ENCODE measurements at places on chromosomes 6 and 20.
A peak's percentile ranks its signal among the peaks of the same experiment; 100 is the strongest.

GRCh38 chr6:42393339-42393738, 58.4 kb downstream of the TRERF1 start:
- DNase-seq: no peak

- DNase-seq: no peak
Observed at GRCh38 chr6:36219081-36219480, 22.5 kb downstream of the BRPF3 start.

GRCh38 chr20:53550280-53551187, 43.1 kb downstream of the ZNF217 start:
- DNase-seq: no peak

GRCh38 chr6:85600713-85601313, 7.2 kb upstream of the SNX14 start:
- DNase-seq: no peak

DNA sequence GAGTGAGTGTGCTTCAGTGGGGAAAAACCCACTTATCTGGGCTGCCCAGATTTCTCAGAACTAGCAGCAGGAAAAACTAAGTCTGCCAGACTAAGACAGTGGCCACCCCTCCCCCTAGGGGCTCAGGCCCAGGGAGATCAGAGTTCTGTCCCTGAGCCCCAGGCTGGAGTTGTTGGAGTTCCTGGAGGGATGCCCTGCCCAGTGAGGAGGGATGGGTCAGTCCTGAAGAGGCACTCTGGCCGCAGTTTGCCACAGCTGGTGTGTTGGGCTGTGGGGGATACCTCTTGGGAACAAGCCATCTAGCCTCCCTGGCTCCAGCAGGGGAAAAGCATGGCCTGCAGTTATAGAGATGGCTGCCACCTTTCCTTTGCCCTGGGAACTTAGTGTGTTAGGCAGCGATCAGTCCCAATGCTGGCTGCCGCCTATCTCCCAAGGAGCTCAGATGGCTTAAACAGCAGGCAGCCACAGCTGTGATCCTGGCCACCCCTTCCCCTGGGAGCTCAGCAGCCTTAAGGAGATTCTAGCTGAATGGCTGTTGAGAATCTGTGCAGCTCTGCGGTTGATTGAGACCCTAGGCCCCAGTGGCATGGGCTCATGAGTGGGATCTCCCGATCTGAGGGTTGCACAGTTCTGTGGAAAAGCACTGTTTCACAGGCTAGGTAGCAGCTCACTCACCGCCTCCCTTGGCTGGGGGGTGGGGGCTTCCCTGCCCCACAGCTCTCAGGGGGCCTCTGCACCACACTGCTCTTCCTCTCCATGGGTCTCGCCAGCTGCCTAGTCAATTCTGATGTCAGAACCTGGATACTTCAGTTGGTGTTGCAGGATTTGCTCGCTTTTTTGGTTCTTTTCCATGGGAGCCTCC, 13.2 kb downstream of the SIRPG start:
- no peak for DNase-seq

DNA sequence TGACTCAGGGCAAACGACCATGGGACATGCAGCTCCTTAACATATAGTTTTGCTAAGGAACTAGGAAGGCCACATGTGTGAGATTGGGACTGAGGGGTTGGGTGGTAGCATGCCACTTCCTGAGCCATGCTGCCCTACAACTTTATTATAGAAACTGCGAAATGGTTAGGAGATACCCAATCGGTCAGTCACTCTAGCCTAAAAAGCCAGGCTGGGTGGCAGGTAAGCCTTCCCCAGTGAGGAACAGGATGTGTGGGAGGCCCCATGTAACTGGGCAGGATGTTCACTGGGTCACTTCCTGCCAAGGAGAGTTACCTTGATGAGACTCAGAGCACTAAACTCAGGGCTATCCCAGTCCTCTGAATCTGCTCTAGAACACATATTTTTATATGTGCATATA, 123.5 kb downstream of the MAP3K7 start:
- DNase-seq: peak; percentile 60

GRCh38 chr6:106637717-106638341, 8.5 kb downstream of the QRSL1 start:
- no peak for DNase-seq

- no peak for DNase-seq
Observed at GRCh38 chr6:103177791-103178190, 1681.9 kb downstream of the HACE1 start.

DNA sequence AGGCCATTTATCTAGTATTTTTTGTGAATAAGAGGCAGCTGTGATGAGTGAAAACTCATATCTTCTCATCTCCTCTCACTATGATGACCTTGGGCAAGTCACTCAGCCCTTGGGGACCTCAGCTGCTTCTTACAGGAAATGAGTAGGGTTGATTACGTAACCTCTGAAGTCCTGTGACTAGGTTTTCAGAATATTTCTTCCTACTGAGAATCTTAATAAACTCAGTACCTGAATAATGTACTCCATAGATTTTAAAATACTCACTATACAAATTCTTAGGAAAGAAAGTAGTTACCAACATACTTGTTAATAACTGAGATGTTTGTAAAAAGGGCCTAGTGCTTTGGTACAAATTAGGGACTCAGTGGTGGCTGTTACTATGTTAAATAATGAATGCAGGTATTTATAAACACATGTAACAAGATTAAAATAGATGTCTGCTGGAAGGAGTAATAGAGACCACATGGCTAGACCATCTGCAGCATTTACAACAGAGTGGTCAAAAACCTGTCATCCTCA, 60.9 kb downstream of the RPRD1B start:
- DNase-seq: peak; percentile 40

- DNase-seq: no peak
Observed at GRCh38 chr6:66508433-66508832, 801.4 kb upstream of the EYS start.

- DNase-seq: no peak
Observed at GRCh38 chr6:154380741-154381140, 24.1 kb upstream of the IPCEF1 start.

DNA sequence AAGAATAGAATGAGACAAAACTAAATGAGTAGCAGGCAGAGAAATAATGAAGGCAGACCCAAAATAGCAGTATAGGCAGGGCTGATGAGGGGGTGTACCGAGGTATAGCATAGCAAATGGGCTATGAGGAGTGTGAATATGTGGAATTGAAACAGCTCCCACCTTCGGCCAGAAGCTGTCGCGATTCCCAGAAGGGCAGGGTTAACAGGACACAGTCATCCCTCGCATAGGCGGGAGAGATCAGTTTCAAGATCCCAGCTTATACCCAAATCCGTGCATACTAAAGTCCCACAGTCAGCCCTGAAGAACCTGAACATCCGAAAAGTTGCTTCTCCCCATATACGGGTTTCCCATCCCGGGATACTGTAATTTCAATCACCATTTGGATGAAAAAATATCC, 82.7 kb downstream of the PTPRK start:
- DNase-seq: no peak

DNA sequence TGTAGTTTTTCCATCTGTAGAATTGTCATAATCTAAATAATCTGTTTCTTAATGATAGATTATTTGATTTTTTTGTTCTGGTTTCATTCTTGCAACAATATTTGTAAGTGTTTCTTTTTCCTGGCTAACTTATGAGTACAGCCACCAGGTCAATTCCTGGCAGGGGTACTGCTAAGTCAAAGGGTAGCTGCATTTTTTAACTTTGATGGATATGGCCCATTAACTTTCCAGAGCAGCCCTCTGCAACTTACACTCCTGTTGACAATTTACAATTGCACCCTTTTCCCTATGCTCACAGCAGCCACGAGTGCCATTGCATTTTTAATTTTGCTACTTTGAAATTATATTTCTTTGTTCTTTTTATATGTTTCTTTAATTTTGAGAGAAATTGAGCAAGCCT, 209.3 kb upstream of the CST7 start:
- no peak for DNase-seq

GRCh38 chr6:167849846-167850459, 23.2 kb downstream of the AFDN start:
- DNase-seq: no peak

DNA sequence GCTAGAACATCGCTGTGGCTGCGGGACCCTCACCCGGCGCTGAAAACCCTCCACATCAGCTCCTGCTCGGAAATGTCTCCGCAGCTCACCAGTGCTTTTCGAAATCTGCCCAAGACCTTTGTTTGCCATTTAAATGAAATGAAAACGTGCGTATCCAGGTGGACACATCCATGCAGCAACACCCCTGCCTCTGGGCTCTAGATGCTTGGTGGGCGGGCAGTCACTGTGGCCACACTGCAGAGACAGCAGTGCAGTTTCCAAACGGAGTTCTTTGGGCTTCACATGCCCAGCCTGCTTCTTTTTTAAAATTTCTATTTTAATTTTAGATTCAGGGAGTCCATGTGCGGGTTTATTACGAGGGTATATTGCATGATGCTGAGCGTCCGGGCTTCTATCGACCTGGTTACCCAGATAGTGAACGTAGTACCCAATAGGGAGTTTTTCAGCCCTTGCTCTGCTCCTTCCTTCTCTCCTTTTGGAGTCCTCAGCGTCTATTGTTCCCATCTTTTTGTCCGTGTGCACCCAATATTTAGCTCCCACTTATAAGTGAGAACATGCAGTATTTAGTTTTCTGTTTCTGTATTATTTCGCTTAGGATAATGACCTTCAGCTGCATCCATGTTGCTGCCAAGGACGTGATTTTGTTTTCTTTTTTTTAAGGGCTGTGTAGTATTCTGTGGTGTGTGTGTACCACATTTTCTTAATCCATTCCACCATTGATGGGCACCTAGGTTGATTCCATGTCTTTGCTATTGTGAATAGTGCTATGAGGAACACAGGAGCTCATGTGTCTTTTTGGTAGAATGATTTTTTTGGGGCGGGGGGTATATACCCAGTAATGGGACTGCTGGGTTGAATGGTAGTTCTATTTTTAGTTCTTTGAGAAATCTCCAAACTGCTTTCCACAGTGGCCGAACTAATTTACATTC, 4.8 kb upstream of the TUBB2B start:
- no peak for DNase-seq

GRCh38 chr20:16607364-16608276, 34.4 kb upstream of the KIF16B start:
- no peak for DNase-seq

DNA sequence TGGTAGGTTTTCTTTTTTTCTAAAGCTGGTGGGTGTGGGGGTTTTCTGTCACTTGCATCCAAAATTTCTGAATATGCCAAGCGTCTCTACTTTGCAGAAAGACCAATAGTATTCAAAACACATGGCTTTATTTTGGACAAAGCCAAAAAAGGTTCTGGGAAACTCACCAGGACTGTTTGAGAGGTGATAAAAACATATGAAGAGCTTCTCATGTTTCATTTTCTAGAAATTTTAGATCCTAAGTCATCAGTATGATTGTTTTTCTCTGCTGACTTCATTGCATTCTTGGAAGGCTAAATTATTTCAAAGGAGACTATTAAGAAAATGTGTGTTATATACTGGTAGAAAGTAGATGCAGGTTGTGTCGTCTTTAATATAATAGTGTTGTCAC, 51.3 kb downstream of the GCLC start:
- DNase-seq: no peak

DNA sequence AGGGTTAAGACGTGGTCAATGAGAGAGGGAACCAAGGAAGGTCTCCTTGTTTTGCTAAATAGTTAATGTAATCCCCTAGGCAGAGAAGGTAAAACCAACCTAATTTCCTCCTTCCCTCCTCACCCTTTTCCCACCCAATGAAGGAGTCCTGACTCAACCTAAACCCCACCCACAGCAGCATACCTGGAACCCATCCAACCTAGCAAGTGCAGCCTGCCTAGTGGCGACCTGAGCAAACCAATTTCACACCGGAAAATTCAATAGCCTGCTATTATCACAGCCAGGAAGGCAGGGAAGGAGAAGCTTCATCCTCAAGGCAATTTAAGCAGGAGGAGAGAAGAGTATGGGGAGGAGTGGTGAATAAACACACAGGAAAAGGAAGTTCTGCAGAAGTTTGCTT, 46.9 kb downstream of the OSTM1 start:
- no peak for DNase-seq

- DNase-seq: no peak
Observed at GRCh38 chr6:116351101-116351500, 19.6 kb upstream of the DSE start.

DNA sequence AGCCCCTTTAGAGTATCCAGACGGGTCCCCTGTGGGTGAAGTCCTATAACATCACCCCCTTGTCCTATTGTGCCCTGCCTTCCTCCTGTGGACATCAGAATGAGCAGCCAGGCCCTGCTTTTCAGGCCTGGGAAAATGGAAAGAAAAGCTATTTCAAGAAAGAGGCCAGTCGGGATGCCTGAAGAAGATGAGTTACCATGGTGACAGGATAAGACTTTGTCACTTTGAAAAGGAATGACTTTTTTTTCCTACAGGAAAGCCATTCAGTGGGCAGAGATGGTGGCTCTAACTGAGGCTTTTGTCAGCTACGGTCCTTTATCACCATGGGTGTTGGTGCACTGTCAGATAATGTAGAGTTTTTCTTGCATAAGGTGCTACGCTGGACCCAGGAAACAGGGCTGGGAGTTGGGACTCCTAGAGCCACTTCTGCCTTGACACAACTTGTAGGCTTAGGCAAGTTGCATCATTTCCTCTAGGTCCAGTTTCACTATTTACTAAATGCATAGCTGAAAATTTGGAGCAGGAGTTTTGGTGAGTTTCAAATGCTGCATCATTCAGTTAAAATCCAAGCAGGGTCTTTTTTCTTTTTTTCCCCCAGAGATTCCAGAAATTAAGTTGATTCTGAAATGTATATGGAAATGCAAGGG, 293.6 kb upstream of the PRND start:
- no peak for DNase-seq

- no peak for DNase-seq
Observed at GRCh38 chr6:7518877-7519276, 22.6 kb upstream of the DSP start.

GRCh38 chr6:10610289-10610688, 84.1 kb downstream of the C6orf52 start:
- no peak for DNase-seq

DNA sequence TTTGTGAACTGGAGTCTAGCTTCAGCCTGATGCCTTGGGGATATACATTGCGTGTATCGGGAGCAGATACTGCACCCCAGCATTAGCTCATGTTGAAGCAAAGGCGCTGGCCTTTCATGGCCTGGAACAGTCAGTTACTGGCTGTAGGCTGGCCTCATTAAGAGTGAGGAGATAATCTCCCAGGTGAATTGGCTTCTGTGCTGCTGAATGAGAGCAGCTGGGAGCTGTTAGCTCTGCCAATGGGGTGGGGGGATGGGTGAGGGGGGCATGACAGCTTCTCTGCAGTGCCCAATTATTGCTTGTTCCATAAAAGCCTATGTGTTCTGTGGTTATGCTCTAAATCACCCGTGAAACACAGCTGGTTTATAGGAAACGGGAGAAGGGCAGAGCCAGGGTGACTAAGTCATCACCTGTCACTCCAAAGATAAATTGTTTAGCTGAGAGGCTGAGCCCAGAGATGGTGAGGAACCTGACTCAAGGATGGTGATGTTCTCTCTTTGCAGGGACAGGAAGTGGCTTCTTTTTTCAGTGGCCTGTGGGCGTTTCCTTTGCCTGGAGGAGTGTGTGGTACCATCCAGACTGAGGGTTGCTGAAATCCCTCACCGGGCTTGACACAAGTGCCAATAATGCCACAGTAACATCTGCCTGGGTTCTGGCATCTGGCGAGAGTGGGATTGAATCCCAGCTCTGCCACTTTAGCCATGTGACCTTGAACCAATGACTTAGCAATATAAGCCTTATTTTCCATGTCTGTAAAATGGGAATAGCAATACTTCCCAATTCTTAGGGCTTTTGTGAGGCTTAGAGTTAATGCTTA, 170.8 kb downstream of the BCAS1 start:
- peak; percentile 87 for DNase-seq
